ENCODE measurements at places on chromosomes 16 and 17. TPM values are rescaled to one million over a fixed set of nuclear protein-coding genes. Genes with fewer than 3 reads are reported as not detected.
A peak's percentile ranks its signal among the peaks of the same experiment; 100 is the strongest.

MYH2 gene
- 0.37 TPM for total RNA-seq

DNA sequence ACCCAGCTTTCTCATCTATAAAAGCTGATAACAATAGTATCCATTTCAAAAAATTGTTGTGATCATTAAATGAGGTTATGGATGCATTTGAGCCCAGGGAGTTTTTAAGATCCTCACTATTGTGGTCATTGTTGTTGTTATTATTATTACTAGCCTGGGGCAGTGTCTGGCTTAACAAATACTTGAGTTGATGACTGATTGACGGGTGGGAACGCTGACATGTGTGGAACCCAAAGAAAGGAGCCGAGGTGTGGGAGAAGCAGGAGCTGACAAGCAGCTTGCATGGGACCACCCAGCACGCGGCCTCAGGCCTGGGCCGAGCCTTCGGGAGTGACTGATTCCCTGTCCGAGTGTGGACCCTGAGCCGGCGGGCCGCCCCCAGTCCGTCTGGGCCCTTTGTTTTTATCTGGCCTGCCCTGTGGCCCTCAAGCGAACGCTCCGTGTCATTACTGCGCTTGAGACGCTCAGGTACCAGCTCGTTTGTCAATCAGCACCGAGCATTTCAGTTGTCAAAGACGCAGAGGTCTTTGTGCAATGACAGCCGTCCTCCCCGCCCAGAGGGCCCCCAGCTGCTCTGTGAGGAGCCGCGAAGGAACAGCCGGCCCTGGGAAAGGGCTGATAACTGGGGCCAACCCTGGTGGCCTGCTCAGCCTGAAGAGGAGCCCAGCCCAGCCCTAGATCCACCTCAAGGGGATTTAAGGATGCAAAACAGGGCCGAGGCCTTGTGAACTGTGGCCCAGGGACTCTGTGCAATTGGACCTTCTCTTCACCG, 132.9 kb upstream of the FOXF1 start:
- DNase-seq: no peak

GRCh38 chr17:69516225-69516624, 101.7 kb downstream of the MAP2K6 start:
- DNase-seq: no peak

DNA sequence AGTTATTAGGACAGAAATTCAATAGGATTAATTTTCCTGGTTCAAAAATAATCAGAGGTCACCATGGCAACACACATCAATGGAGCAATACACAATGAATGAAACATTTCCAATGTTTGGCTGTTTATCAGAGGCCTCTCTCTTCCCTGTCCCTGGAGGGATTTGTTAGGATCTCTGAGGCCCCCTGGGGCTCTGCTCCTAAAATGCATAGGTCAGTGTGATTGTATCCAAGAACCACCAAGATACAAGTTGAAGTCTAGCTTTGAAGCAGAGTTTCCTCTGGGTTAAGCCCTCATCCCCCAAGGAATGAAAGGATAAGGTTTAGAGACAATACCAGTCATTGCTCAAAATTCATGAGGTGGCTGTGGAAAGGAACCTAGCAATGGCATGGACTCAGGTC, 561.2 kb upstream of the C16orf82 start:
- peak; percentile 26 for DNase-seq

DNA sequence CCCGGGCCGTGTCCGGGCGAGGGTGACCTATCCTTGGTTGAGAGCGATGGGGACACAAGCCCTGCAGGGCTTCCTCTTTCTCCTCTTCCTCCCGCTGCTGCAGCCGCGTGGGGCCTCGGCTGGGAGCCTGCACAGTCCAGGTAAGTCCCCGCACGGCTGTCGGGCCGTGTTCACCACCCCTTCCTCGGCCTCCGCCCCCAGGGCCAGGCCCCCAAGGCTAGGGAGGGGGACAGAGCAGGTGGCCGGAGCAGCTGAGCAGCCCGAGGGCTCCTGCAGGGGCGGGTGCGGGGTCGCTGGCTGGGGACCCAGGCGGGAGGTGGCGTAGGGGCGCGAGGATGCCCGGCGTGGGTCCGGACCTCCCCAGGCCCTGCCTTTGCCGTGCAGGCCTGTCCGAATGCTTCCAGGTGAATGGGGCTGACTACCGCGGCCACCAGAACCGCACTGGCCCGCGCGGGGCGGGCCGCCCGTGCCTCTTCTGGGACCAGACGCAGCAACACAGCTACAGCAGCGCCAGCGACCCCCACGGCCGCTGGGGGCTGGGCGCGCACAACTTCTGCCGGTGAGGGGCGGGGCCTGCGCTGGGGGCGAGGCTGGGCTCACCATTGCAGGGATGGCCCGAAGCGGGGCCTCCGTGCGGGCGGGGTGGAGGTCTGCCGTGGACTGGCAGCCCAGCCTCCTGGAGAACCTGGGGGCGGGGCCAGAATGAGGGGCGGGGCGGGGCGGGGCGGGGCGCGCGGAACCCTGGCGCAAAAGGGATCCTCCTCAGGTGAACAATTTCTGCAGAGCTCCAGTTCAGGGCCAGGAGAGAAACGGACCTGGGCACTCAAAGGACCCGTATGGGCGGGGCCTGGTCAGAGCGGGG, 631 bp downstream of the KREMEN2 start:
- peak; percentile 96 for DNase-seq

DNA sequence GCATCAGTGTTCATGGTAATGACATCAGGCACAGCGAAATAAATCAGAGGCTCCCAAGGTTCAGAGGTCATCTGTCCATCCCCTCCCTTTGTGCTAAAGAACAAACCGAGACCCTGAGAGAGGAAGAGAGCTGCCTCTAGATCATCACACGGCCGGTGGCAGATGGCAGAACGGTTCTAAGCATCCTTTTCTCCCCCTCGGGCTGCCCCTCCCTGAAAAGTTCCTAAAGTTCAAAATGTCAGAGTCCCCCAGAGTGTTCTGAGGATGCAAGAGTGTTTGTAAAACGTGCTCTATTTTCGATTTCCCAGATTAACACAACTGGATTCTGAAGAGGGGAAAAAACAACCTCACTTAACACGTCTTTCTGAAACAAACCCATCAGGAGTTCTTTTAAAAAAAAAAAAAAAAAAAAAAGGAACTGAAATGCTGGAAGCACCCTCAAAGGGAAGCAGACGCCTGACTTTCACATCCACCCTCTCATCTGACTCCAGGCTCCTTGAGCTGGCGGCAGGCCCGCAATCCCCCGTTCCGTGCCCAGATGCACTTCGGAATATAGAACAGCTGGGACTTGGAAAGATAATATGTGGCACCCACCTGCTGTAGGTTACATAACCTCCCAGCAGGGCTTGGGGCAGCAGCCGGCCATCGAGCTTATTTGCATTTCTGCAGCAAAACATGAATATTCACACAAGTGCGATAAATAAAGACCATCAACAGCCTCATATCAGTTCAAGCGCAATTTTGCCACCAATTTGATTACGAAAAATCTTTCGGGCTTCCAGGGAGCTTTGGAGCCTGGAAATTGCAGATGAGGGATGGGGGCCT, 115.5 kb upstream of the SMURF2 start:
- DNase-seq: peak; percentile 57

OSGIN1 gene
- total RNA-seq: 0.77 TPM

- DNase-seq: no peak
Measured at GRCh38 chr17:63950940-63951907, 19.1 kb upstream of the CD79B start.

NEUROD2 gene
- not detected for total RNA-seq

DNA sequence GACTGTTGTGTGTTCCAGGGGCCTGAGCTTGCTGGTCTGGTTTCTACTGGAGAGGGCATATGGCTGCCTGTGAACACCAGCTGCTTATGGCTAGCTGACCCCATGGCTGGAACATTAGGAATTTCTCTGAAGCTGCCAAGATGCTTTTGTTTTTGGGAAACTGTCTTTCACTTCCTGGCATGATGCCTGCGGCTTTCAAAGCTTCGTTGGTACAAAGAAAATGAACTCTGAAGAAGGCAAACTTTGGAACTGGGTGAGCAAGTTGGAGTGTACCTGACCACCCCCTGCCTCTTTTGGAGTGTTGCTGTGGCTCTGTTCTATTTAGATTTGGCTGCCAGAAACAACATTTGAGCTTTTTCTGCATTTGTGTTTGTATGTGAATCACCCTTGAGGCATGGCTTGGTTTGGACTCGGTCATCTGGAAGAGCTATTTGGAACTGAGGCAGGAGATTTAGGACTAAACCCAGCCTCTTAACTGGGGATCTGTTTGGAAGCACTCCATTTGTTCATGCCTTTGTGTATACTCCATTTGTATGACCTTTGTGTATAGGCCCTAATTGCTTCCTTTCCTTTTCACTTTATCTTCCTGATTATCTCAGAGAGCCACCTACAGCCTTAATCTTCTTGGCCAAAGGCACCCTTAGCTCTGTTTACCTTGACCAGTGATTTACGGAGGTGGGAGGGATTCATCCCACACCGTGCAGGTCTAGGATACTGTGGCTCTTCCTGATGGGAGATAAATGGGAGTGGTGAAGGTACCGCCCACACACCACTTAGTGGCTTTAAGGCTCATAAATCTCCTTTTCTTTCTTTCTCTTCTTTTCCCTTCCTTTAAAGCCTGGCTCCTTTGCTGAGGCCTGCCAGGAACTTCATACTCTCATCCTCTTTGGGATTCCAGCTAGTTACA, 7.3 kb upstream of the CPHXL start:
- DNase-seq: peak; percentile 64

GRCh38 chr17:33925649-33926048, 329.4 kb upstream of the CCL2 start:
- DNase-seq: no peak

- DNase-seq: peak; percentile 48
Measured at GRCh38 chr16:88264641-88265285, 118.0 kb upstream of the ZNF469 start.

GRCh38 chr17:42266918-42267766, 9.0 kb downstream of the STAT5B start:
- no peak for DNase-seq

Measured in neural progenitor cell (in vitro differentiated cells).